ENCODE measurements at places on chromosomes 12 and 14.
A peak's percentile ranks its signal among the peaks of the same experiment; 100 is the strongest.

DNA sequence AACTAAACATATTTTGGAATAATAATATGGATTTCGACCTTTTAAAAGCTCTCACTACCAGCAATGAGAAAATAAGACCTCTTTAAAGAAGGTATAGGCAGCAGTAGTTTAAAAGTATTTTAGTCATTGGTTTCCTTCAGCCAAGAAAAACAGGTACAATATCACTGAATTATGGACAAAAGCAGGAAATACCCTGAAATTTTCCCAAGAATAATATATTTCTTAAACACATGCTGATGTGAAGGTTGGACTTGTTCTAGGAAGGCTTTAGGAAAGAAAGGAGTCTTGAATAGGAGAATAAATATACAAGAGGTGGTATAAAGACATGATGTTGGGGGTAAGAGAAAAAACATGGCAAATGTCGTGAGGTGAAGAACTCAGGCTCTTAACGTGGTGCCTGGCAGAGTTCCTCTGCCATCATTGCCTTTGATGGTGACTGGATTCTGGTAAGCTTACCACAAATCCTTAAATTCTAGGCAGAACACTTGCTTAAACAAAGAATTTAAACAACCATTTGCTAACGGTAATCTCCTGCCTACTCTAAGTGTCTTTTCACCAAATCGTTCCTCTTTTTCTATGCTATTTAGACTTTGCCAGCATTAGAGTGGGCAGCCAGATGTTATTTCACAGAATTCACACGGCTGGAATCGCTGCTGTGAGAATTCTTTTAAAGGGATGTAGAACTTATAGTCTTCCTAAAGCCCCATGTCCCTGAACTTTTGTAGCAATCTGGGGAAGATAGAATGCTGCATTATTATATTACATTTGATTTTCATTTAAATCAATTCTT is 11.9 kb upstream of the NUDT4 start:
- no peak for DNase-seq

GRCh38 chr12:114625294-114625851 is 58.6 kb downstream of the TBX3 start:
- peak; percentile 57 for DNase-seq

DNA sequence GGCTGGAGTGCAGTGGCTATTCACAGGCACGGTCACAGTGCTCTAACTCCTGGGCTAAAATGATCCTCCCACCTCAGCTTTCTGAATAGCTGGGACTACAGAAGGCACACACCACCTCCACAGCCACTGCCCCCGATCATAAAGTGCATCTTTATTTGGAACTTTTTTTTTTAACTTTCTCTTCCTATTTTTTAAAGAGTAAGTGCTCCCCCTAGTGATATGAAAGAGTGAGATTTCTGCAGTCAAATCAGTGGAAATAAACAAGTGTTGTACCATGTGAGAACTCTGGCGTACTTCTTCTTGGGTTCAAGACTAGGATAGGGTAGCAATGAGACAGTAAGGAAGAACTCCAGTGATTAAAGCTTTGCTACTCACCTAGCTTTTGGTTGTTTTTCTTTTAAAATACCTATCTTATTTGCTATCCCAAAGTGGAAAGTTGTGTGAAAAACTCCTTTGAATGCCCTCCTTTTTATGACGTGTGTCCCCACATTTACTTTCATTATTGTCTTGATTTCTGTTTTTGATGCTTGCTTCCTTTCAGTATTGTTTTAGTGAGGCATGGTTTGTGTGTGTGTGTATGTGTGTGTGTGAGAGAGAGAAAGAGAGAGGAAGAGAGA is 6.6 kb downstream of the PPP4R4 start:
- no peak for DNase-seq

- DNase-seq = no peak
Measured at GRCh38 chr12:12017135-12017581, 53.6 kb upstream of the BCL2L14 start.

GRCh38 chr12:56816491-56816890 is 53.4 kb downstream of the HSD17B6 start:
- DNase-seq = no peak
